HFF-Myc (cell line): ENCODE measurements at places on chromosomes 11 and 22.

GRCh38 chr22:24086310-24086709 is 75.2 kb downstream of the CABIN1 start:
- DNase-seq: no peak

DNA sequence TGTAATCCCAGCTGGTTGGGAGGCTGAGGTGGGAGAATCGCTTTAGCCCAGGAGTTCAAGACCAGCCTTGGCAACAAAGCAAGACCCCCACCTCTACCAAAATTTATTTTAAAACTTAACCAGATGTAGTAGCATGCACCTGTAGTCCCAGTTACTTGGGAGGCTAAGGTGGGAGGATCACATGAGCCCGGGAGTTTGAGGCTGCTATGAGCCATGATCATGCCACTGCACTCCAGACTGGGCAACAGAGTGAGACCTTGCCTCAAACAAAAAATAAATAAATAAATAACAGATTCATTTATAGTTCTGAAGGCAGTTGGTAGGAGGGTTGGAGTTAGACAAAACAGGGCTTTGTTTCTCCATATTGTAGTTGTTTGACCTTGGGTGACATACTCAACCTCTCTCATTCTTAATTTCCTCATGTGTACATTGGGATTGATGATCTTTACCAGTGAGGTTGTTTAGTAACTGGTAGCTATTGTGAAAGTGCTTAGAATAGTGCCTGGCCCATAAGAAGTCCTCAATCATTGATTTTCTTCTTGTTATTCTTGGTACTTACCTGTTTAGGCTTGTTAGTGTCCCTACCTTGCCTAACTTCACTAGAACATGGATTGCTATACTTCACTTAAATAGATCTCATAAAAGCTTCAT is 79.1 kb downstream of the EMSY start:
- no peak for DNase-seq

GRCh38 chr11:58330861-58331260 is 28.0 kb downstream of the OR5B17 start:
- DNase-seq: no peak

- no peak for DNase-seq
These were observed 17.9 kb upstream of the TREH start for GRCh38 chr11:118697346-118697745.

DNA sequence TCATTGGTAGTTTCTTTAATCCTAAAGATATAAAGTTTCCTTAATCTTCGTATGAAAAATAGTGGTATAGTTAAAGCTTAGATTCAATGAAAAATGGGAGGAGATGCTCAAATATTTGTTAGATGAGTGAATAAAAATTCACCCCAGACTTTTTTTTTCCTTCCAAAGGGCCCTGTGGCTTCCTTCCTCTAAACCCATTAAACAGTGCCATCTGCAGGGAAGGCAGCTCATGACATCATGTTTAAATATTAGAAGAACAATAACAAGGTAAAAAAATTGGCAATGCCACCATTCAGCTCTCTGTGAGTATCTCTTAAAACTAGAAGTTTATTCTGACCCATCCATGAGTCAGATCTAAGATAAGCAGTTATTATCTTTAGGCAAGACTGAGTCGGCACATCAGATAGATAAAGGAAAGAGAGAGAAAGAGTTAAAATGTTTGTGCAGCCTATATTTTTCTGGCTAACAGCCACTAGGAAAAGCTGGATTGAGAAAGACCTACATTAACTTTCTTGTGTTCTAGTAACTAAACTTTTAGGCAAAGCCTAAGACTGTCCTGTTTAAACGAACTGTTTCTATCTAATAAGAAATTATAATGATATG is 19.1 kb upstream of the OOSP1 start:
- DNase-seq: no peak
